SJSA1 (cell line): ENCODE measurements at places on chromosomes 5 and 9. TPM values are rescaled to one million over a fixed set of nuclear protein-coding genes. Genes with fewer than 3 reads are reported as not detected.

- no peak overlapping the region for H3K4me3 ChIP-seq
- no peaks in the 10 kb centered on the region for H3K36me3 ChIP-seq
- peaks cover 7% of the 10 kb centered on the region for H3K4me1 ChIP-seq
- H3K27ac ChIP-seq = no peak overlapping the region
- DNase-seq = no peak
These were observed 88.7 kb downstream of the ITGA1 start for GRCh38 chr5:52876456-52876855.

- H3K36me3 ChIP-seq = no peaks in the 10 kb centered on the region
- H3K4me3 ChIP-seq = no peak overlapping the region
- no peaks in the 10 kb centered on the region for H3K27me3 ChIP-seq
- H3K4me1 ChIP-seq = no peaks in the 10 kb centered on the region
- no peak for DNase-seq
- H3K27ac ChIP-seq = no peak overlapping the region
These were observed 585.5 kb upstream of the RGMB start for GRCh38 chr5:98187945-98188344.

DNA sequence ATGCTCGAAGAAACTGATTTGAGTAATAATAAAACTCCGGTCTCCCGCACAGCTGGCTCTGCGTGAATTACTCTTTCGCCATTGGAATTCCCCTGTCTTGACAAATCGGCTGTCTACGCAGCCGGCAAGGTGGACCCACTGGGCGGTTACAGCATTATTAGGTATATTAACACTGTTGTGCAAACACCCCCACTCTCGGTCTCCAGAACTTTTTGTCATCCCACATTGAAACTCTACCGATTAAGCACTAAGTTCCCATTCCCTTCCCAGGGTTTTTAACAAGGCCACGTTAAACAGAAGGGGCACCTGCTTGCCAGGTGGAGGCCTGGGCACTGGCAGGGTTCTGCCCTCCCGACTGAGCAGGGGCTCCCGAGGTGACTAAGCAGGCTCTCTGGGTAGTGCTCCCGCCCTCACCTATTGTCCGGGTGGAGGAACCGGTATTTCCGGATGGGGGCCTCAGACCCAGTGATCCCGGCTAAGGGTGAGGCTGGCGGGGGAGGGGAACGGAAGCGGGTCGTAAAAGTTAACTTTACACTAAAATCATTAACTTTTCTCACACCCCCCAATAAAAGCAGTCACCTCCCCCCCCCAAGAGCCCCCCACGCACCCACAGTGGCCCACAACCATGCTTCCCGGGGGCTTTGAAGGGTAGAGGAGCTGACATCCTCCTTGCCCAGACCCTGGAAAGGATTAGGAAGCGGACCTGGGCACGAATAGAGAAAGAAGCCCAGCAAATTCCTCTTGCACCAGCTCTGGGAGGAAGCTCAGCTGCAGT, 53.5 kb upstream of the TJP2 start:
- H3K4me3 ChIP-seq = peak overlapping the region; percentile 54
- DNase-seq = no peak
- no peaks in the 10 kb centered on the region for H3K27me3 ChIP-seq
- peaks cover 8% of the 10 kb centered on the region for H3K4me1 ChIP-seq

Gene STKLD1
- 0.63 TPM in 1 of 2 replicates, not detected in the other for total RNA-seq

Gene WWC1
- total RNA-seq = 13.2 and 21.3 TPM in 2 replicates

GRCh38 chr5:113548396-113548795, 34.9 kb downstream of the YTHDC2 start:
- H3K36me3 ChIP-seq = peaks cover 62% of the 10 kb centered on the region
- H3K27ac ChIP-seq = no peak overlapping the region
- no peaks in the 10 kb centered on the region for H3K27me3 ChIP-seq

- peaks cover 10% of the 10 kb centered on the region for H3K4me1 ChIP-seq
- no peaks in the 10 kb centered on the region for H3K27me3 ChIP-seq
- H3K27ac ChIP-seq = no peak overlapping the region
- H3K4me3 ChIP-seq = no peak overlapping the region
These were observed 1215.9 kb downstream of the EFNA5 start for GRCh38 chr5:106454651-106455415.

Gene TMEM167A
- 113 and 144 TPM in 2 replicates for total RNA-seq

DNA sequence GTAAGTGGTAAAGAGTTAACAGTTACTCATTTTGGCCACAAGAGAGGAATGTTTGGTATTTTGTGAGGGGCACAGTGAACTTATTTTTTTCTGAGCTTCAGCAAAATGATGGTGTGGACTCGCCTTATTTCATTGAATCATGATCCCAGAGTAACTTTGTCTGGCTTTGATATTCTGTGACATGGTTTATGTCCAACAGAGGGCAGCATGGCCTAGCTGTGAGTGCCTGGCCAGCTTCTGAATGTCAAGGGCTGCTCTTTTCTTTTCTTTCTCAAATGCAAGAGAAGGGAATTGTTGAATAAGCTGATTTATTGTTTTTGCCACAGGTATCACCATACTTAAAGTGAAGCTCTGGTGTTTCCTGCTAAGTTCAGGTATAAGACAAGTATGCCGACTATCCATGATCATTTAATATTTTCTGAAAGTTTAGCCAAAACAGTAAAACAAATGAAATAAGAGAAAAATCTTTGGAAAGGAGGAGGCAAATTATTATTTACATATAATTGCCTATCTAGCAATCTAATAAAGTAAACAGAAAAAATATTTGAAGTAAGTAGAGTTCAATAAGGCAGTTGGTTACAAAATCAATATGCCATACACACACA, 31.7 kb downstream of the MRPL22 start:
- no peaks in the 10 kb centered on the region for H3K4me1 ChIP-seq
- H3K4me3 ChIP-seq = no peak overlapping the region
- no peak overlapping the region for H3K27ac ChIP-seq
- H3K36me3 ChIP-seq = peaks cover 15% of the 10 kb centered on the region
- H3K27me3 ChIP-seq = no peaks in the 10 kb centered on the region

DNA sequence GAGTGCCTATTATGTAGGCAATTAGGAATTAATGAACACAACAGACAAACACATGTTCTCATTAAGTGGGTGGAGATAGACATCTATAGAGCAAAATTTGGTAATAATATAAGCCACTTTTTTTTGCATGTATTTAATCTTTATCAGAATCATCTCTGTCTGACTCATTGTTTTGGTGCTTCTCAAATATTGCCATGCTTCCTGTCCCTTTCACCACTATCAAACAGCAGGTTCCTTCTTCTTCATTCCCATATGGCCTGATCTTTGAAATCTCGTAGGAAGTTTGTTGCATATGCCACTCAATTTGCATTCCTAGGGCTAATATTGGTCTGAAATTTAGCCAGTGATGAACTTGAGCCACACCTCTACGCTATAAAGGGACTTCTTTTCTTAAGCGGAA, 128.9 kb upstream of the SPEF2 start:
- H3K4me3 ChIP-seq = no peak overlapping the region
- H3K27ac ChIP-seq = no peak overlapping the region
- no peak for DNase-seq
- H3K36me3 ChIP-seq = no peaks in the 10 kb centered on the region
- no peaks in the 10 kb centered on the region for H3K4me1 ChIP-seq

DNA sequence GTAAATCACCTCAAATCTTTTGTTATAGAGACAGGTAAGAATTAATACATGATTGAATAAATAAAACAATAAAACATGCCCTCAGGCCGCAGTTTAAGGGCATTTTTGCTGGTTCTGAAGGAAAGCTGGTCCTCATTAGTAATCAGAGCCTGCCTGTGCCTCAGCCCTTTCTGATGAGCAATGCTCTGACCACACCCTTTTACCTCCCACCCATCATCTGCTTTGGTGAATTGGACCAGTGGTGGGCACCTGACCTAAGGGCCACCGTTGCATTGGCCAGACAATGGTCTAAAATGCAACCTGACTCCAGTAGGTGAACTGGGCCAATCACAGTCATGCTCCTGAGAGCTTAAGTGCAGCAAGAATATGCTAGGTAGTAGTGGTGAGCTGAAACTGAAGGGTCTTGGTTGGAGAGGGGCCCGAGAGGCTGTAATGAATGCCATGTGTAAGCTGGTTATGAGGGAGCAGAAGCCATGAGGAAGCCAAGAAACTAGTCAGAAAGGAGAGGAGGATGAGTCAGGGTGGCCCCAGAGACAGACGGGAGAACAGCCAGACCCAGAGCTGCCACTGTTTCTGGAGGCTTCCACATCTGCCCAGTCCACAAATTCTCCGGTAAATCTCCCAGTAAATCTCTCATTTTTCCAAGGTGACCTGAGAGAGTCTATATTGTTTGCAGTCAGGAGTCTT, 45.5 kb upstream of the ZSWIM6 start:
- no peaks in the 10 kb centered on the region; the same call in 1 of the 2 replicates for H3K36me3 ChIP-seq
- H3K4me3 ChIP-seq = no peak overlapping the region
- peaks cover 18% of the 10 kb centered on the region for H3K4me1 ChIP-seq
- no peaks in the 10 kb centered on the region for H3K27me3 ChIP-seq
- H3K27ac ChIP-seq = no peak overlapping the region

DNA sequence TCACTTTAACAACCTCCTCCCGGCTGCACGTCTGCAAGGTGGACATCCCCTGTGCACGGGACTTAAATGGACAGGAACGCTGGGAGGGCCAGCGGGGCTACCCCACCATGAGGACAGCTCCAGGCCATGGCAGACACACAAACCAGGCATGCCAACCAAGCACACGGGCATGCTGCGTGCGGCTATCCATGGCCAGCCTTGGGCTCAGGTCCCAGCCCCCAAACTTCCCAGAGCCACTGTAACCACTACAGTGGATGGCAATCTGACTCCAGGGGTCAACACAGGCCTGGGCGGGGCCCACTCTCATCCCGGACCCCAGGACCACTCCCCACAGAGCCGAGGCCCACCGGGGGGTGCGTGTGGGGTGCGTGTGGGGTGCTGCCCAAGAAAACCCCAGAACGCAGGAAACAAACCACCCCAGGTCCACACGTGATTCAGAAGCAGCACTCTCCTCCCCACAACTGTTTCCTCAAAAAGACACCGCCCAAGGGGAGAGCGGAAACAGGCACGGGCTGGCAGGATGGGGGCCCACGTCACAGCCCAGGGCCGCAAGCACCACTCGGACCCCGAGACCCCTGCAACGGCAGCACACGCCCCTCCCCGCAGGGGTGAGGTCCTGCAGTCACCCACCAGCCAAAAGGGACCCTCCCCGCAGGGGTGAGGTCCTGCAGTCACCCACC, 7.4 kb downstream of the SLC12A7 start:
- H3K4me3 ChIP-seq = no peak overlapping the region
- H3K36me3 ChIP-seq = no peaks in the 10 kb centered on the region; the same call in 1 of the 2 replicates
- H3K4me1 ChIP-seq = peaks cover 19% of the 10 kb centered on the region
- no peak for DNase-seq
- H3K27me3 ChIP-seq = no peaks in the 10 kb centered on the region
- no peak overlapping the region for H3K27ac ChIP-seq

GRCh38 chr5:67887748-67888161, 327.8 kb upstream of the PIK3R1 start:
- H3K4me3 ChIP-seq = no peak overlapping the region
- DNase-seq = no peak
- no peaks in the 10 kb centered on the region for H3K4me1 ChIP-seq

- no peak for DNase-seq
- H3K36me3 ChIP-seq = no peaks in the 10 kb centered on the region
- no peak overlapping the region for H3K27ac ChIP-seq
- H3K4me3 ChIP-seq = no peak overlapping the region
- H3K27me3 ChIP-seq = no peaks in the 10 kb centered on the region
- no peaks in the 10 kb centered on the region for H3K4me1 ChIP-seq
These were observed 18.9 kb downstream of the ADAMTS2 start for GRCh38 chr5:179326122-179326927.

- no peaks in the 10 kb centered on the region for H3K4me1 ChIP-seq
- no peak overlapping the region for H3K4me3 ChIP-seq
- no peaks in the 10 kb centered on the region for H3K36me3 ChIP-seq
- H3K27ac ChIP-seq = no peak overlapping the region
- no peak for DNase-seq
These were observed 379.2 kb downstream of the TMEM167A start for GRCh38 chr5:82698026-82698425.

DNA sequence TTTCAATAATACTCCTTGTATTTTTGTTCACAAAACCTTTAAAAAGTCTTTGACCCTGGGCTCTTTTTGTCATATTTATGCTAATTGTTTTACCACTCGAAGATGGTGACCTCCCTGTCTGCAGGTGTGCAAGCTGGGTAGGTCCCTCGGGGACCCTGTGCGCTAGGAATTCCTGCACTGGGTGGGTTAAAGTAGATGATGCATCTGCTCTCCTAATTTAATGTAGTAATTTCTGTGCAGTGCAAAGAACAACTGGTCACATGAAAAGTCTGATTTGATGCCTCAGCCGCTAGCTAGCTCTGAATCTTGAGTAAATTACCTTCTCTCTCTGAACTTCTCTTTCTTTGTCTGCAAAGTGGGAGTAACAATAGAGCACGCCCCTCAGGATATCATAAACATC, 139.1 kb upstream of the OTULINL start:
- no peaks in the 10 kb centered on the region for H3K27me3 ChIP-seq
- H3K36me3 ChIP-seq = peaks cover 18% of the 10 kb centered on the region
- no peak overlapping the region for H3K27ac ChIP-seq
- no peak overlapping the region for H3K4me3 ChIP-seq
- no peak for DNase-seq
- H3K4me1 ChIP-seq = peaks cover 64% of the 10 kb centered on the region

- no peak for DNase-seq
- 0 out of 2 replicates have a peak, but pooled peaks cover 6% of the 10 kb centered on the region for H3K27me3 ChIP-seq
- H3K36me3 ChIP-seq = no peaks in the 10 kb centered on the region
- no peaks in the 10 kb centered on the region for H3K4me1 ChIP-seq
- no peak overlapping the region for H3K4me3 ChIP-seq
These were observed 8.4 kb downstream of the SARDH start for GRCh38 chr9:133729617-133730281.

DNA sequence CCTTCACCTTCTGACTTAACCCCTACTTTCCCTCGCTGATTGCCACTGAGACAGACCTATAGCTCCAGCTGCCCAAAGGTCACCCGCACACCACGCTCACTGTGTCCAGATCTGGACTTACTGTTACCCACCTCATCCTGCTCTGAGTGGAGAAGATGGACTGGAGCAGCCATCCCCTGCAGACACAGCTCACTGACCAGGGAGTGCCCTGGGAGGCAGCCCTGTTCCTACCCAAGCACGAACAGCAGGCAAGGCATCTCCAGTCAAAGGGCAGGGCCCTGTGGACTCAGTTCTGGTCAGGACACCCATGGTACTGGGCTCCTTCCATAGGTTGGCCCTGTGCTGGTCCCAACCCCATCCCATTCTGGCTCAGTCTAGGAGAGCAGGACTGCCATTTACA, 9.5 kb upstream of the BARX1 start:
- no peaks in the 10 kb centered on the region for H3K27me3 ChIP-seq
- no peak overlapping the region for H3K4me3 ChIP-seq
- no peak overlapping the region for H3K27ac ChIP-seq

- H3K36me3 ChIP-seq = no peaks in the 10 kb centered on the region
- no peak overlapping the region for H3K4me3 ChIP-seq
- no peaks in the 10 kb centered on the region for H3K27me3 ChIP-seq
- H3K4me1 ChIP-seq = no peaks in the 10 kb centered on the region
These were observed 99.9 kb downstream of the SSBP2 start for GRCh38 chr5:81650987-81651386.

- no peak for DNase-seq
- no peak overlapping the region for H3K4me3 ChIP-seq
- H3K4me1 ChIP-seq = no peaks in the 10 kb centered on the region
- no peaks in the 10 kb centered on the region for H3K36me3 ChIP-seq
- peaks cover 93% of the 10 kb centered on the region for H3K27me3 ChIP-seq
- H3K27ac ChIP-seq = no peak overlapping the region
These were observed 77.2 kb downstream of the TSPAN17 start for GRCh38 chr5:176724472-176724871.

GRCh38 chr9:120252248-120252647, 327.7 kb downstream of the CDK5RAP2 start:
- H3K4me1 ChIP-seq = no peaks in the 10 kb centered on the region
- H3K4me3 ChIP-seq = no peak overlapping the region
- no peak overlapping the region for H3K27ac ChIP-seq
- no peak for DNase-seq
- H3K36me3 ChIP-seq = no peaks in the 10 kb centered on the region

Gene FAXDC2
- total RNA-seq = 0.32 TPM in 1 of 2 replicates, not detected in the other

Gene MORN5
- not detected in 2 replicates for total RNA-seq
